ENCODE measurements at places on chromosomes 5 and 9.
A peak's percentile ranks its signal among the peaks of the same experiment; 100 is the strongest.

- H3K4me3 ChIP-seq, result no peak overlapping the region
- peak; percentile 14 for DNase-seq
- peaks cover 4% of the 10 kb centered on the region for H3K27me3 ChIP-seq
- H3K4me1 ChIP-seq, result no peaks in the 10 kb centered on the region
- no peaks in the 10 kb centered on the region for H3K36me3 ChIP-seq
Measured at GRCh38 chr5:90932052-90932699, 373.6 kb downstream of the ADGRV1 start.

- peaks cover 25% of the 10 kb centered on the region for H3K4me1 ChIP-seq
- no peaks in the 10 kb centered on the region for H3K36me3 ChIP-seq
- H3K27me3 ChIP-seq, result no peaks in the 10 kb centered on the region
- DNase-seq, result no peak
- peak overlapping the region; percentile 18 for H3K27ac ChIP-seq
Measured at GRCh38 chr5:124162767-124163532, 583.5 kb downstream of the ZNF608 start.

- no peak overlapping the region for H3K27ac ChIP-seq
- peaks cover 11% of the 10 kb centered on the region for H3K4me1 ChIP-seq
- no peak for DNase-seq
- peaks cover 6% of the 10 kb centered on the region for H3K36me3 ChIP-seq
Measured at GRCh38 chr5:428754-429452, 14.1 kb upstream of the EXOC3 start.

- H3K27me3 ChIP-seq, result peaks cover 10% of the 10 kb centered on the region
- H3K36me3 ChIP-seq, result no peaks in the 10 kb centered on the region
- DNase-seq, result no peak
- no peak overlapping the region for H3K4me3 ChIP-seq
Measured at GRCh38 chr9:18438300-18438925, 35.5 kb upstream of the ADAMTSL1 start.

GRCh38 chr9:114112778-114113584 lies 13.9 kb upstream of the KIF12 start:
- no peak overlapping the region for H3K27ac ChIP-seq
- no peak overlapping the region for H3K4me3 ChIP-seq
- DNase-seq, result no peak
- peaks cover 20% of the 10 kb centered on the region for H3K27me3 ChIP-seq

- no peak overlapping the region for H3K27ac ChIP-seq
- DNase-seq, result no peak
- no peaks in the 10 kb centered on the region for H3K36me3 ChIP-seq
- H3K4me1 ChIP-seq, result no peaks in the 10 kb centered on the region
- H3K4me3 ChIP-seq, result no peak overlapping the region
- peaks cover 9% of the 10 kb centered on the region for H3K27me3 ChIP-seq
Measured at GRCh38 chr9:126287166-126287866, 39.3 kb upstream of the MVB12B start.

DNA sequence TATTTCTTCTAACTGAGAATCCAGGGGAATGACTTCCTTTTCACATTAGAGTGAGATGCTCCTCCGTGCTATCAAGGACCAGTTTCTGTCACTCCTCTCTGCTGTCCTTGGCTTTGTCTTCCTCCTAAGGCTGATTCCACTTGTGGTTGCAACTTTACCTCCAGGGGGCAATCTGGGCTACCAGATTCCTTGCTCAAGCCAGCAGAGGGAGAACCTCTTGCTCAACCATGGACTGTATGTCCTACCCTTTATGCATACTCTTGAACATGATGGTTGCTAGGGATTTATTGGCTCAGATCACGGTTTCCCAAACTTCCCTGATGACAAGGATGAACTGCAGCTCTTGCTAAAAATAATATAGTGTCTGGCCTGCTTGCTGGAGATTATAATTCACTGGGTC lies 24.0 kb downstream of the NNT start:
- H3K36me3 ChIP-seq, result peaks cover 23% of the 10 kb centered on the region
- no peaks in the 10 kb centered on the region for H3K27me3 ChIP-seq
- peaks cover 3% of the 10 kb centered on the region for H3K4me1 ChIP-seq
- no peak for DNase-seq
- no peak overlapping the region for H3K27ac ChIP-seq

GRCh38 chr5:40962207-40962955 lies 53.1 kb downstream of the C7 start:
- H3K27me3 ChIP-seq, result no peaks in the 10 kb centered on the region
- no peaks in the 10 kb centered on the region for H3K36me3 ChIP-seq

- no peak for DNase-seq
- H3K36me3 ChIP-seq, result no peaks in the 10 kb centered on the region
- H3K4me3 ChIP-seq, result no peak overlapping the region
- H3K4me1 ChIP-seq, result no peaks in the 10 kb centered on the region
- peaks cover 3% of the 10 kb centered on the region for H3K27me3 ChIP-seq
Measured at GRCh38 chr9:27198190-27198589, 89.2 kb downstream of the TEK start.

DNA sequence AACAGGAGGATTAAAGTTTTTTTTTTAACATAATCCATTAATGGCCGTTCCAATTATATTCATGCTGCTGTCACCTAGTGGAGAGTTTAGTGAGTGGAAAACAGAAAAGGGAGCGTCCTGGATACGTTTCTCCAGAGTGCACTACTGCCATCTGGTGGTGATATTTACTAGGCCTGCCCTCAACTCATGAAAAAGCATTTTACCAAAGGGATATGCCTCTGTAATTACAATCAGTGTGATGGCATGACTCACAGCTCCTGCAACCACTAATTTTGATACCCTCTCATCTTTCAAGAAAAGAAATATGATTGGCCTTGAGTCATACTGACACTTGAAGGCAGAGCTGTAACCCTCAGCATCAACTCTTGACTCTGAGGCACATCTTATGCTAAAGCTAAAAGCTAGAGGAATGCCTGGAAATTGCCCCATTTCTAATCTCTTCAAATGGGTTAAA lies 20.1 kb downstream of the MINAR2 start:
- peak; percentile 23 for DNase-seq
- no peaks in the 10 kb centered on the region for H3K27me3 ChIP-seq
- no peak overlapping the region for H3K4me3 ChIP-seq
- H3K27ac ChIP-seq, result no peak overlapping the region

- H3K27ac ChIP-seq, result no peak overlapping the region
- H3K36me3 ChIP-seq, result no peaks in the 10 kb centered on the region
- no peak for DNase-seq
- H3K27me3 ChIP-seq, result no peaks in the 10 kb centered on the region
Measured at GRCh38 chr5:106680330-106680729, 990.4 kb downstream of the EFNA5 start.

GRCh38 chr9:125600194-125600593 lies 106.8 kb downstream of the MAPKAP1 start:
- DNase-seq, result no peak
- no peak overlapping the region for H3K27ac ChIP-seq
- H3K27me3 ChIP-seq, result no peaks in the 10 kb centered on the region
- peaks cover 6% of the 10 kb centered on the region for H3K4me1 ChIP-seq
- peaks cover 19% of the 10 kb centered on the region for H3K36me3 ChIP-seq
- H3K4me3 ChIP-seq, result no peak overlapping the region

- H3K4me3 ChIP-seq, result no peak overlapping the region
- H3K4me1 ChIP-seq, result peaks cover 11% of the 10 kb centered on the region
- H3K27me3 ChIP-seq, result peaks cover 26% of the 10 kb centered on the region
- H3K36me3 ChIP-seq, result no peaks in the 10 kb centered on the region
Measured at GRCh38 chr5:37842048-37842447, 2.2 kb upstream of the GDNF start.

- no peak for DNase-seq
- no peaks in the 10 kb centered on the region for H3K27me3 ChIP-seq
- no peaks in the 10 kb centered on the region for H3K4me1 ChIP-seq
Measured at GRCh38 chr5:117519957-117520500, 945.4 kb upstream of the SEMA6A start.

- no peaks in the 10 kb centered on the region for H3K36me3 ChIP-seq
- H3K4me3 ChIP-seq, result no peak overlapping the region
- no peak for DNase-seq
- H3K27me3 ChIP-seq, result no peaks in the 10 kb centered on the region
Measured at GRCh38 chr5:44622331-44622730, 186.4 kb upstream of the MRPS30 start.

- no peak overlapping the region for H3K4me3 ChIP-seq
- H3K27ac ChIP-seq, result peak overlapping the region; percentile 68
- H3K36me3 ChIP-seq, result peaks cover 45% of the 10 kb centered on the region
- DNase-seq, result peak; percentile 19
- no peaks in the 10 kb centered on the region for H3K27me3 ChIP-seq
Measured at GRCh38 chr9:6827439-6828145, 69.8 kb downstream of the KDM4C start.

- no peaks in the 10 kb centered on the region for H3K4me1 ChIP-seq
- H3K4me3 ChIP-seq, result no peak overlapping the region
- H3K27ac ChIP-seq, result no peak overlapping the region
- H3K36me3 ChIP-seq, result no peaks in the 10 kb centered on the region
Measured at GRCh38 chr5:4924577-4924976, 215.6 kb upstream of the ADAMTS16 start.

- peaks cover 1% of the 10 kb centered on the region for H3K36me3 ChIP-seq
- DNase-seq, result no peak
Measured at GRCh38 chr9:2307480-2307879, 292.3 kb downstream of the SMARCA2 start.

DNA sequence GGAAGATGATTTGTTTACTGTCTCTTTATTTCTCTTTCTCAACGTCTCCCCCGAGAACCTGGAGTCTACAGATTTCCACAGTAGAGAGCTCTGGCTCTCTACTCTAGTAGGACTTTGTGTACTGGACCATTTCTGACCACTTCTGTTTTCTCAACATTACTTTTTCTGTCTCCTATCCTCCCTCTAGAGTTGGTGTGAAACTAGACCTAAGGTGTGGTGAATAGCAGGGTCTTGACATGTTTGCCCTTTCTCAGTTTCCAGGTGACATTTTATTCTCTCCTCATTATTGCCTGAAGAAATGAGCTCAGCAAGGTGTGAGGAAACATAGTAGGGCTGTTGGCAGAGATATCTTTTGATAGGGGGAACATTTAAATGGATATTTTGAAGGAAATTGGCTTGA lies 62.1 kb upstream of the IL6ST start:
- H3K36me3 ChIP-seq, result no peaks in the 10 kb centered on the region
- no peak for DNase-seq

- H3K27me3 ChIP-seq, result peaks cover 13% of the 10 kb centered on the region
- DNase-seq, result no peak
- no peaks in the 10 kb centered on the region for H3K36me3 ChIP-seq
- H3K4me1 ChIP-seq, result no peaks in the 10 kb centered on the region
- no peak overlapping the region for H3K27ac ChIP-seq
Measured at GRCh38 chr9:107387409-107387808, 102.2 kb downstream of the KLF4 start.

- H3K4me1 ChIP-seq, result no peaks in the 10 kb centered on the region
- no peak for DNase-seq
- H3K4me3 ChIP-seq, result no peak overlapping the region
Measured at GRCh38 chr9:100856238-100856637, 172.3 kb upstream of the PLPPR1 start.

DNA sequence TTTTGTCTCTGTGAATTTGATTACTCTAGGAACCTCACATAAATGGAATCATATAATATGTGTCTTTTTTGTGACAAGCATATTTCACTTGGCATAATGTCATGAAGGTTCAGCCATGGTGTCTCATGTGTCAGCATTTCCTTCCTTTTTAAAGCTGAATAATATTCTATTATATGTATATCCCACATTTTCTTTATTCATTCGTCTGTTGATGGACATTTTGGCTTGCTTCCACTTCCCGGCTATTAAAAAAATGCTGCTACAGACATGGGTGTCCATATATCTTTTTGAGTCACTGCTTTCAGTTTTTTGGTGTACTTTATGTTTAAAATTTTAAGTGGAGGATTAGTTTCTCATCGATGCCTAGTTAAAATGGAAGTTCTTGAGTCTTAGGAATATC lies 59.8 kb upstream of the C5orf63 start:
- no peaks in the 10 kb centered on the region for H3K4me1 ChIP-seq
- no peak for DNase-seq
- H3K36me3 ChIP-seq, result no peaks in the 10 kb centered on the region
- no peak overlapping the region for H3K27ac ChIP-seq

DNA sequence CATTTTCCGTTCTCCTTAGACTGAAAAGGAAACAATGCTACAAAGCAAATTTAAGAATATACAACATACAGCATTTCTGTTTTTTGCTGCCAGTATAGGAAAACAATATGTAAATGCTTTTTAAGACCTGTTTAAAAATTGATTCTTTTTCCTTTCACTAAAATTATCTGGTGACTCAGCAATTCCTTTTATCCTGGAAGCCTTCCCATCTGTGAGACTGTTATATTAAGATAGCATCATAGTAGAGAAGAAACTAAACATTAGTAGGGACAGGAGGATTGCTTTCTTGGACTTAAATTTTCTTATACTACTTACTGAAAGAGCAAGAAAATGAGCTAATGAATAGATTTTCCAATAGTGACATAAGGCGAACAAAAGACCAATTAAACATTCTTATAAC lies 30.0 kb upstream of the GPR21 start:
- peaks cover 22% of the 10 kb centered on the region for H3K36me3 ChIP-seq
- no peaks in the 10 kb centered on the region for H3K27me3 ChIP-seq
- no peak overlapping the region for H3K27ac ChIP-seq
- DNase-seq, result no peak

- peaks cover 17% of the 10 kb centered on the region for H3K4me1 ChIP-seq
- no peaks in the 10 kb centered on the region for H3K27me3 ChIP-seq
- H3K4me3 ChIP-seq, result no peak overlapping the region
- DNase-seq, result no peak
Measured at GRCh38 chr5:138844125-138844461, 31.0 kb downstream of the LRRTM2 start.

DNA sequence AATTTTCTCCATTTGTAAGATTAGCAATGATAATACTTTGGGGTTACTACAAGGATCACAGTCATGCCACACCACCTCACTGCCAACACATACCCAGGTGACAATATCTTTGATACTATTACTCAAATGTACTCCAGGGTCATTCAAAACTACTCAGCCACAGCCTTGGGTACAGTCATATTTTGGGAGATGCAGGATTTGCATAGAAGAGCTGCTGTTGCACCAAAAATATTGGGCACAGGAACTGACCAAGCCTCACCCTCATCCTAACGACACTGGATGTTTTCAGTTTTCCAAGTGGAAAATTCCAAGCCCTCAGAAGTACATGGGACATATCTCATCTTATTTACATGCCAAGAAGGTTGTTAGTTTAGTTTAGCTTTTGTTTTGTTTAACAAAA lies 120.9 kb upstream of the C6 start:
- H3K4me3 ChIP-seq, result no peak overlapping the region
- no peaks in the 10 kb centered on the region for H3K27me3 ChIP-seq
- H3K36me3 ChIP-seq, result no peaks in the 10 kb centered on the region
- H3K27ac ChIP-seq, result no peak overlapping the region

- peaks cover 10% of the 10 kb centered on the region for H3K27me3 ChIP-seq
- H3K4me3 ChIP-seq, result no peak overlapping the region
- H3K27ac ChIP-seq, result no peak overlapping the region
Measured at GRCh38 chr5:142727735-142728047, 41.8 kb upstream of the FGF1 start.
